AG20443 (cell line): ENCODE measurements at places on chromosomes 6 and 20.

DNA sequence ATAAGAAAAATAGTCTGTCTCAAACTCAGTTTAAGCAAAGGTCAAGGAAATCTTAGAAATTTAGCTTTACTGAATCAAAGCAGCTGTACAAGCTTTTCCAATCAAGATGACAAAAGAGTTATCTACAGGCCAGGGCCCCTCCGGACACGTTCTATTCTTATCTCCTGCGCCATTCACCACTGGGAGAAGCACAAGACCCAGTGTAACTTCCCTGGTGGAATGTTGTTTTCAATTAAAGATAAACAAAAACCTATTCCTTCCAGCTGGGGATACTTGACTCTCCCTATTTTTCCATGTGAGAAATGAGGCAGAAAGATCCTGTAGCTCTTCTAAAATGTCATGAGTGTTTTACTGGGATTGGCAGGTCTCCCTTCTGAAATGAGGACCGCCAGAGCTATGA is 123.3 kb downstream of the TBX18 start:
- no peak for DNase-seq

DNA sequence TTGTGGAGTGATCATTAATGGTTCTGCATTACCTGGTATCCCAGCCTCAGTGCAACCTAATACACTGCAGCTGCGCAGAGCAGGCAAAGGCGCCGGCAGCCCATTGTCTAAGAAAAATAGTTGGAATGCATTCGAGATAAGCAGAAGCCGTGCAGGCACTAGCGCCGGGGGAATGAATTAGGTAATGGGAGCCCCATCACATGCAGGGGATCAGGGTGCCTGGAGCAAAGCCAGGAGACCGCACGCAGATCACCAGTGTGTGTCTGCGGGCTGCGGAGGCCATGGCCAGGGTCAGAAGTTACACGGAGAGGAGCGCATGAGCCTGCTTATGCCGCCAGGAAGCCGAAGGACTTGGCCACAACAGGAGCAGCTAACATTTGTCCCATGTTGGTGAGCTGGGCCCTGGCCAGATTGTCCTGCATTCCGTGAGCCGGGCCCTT is 156.8 kb downstream of the DLL1 start:
- no peak for DNase-seq

- no peak for DNase-seq
These were observed 812 bp upstream of the SMIM13 start for GRCh38 chr6:11092668-11093375.

GRCh38 chr6:167804281-167805013 is 22.3 kb upstream of the AFDN start:
- DNase-seq, result no peak

DNA sequence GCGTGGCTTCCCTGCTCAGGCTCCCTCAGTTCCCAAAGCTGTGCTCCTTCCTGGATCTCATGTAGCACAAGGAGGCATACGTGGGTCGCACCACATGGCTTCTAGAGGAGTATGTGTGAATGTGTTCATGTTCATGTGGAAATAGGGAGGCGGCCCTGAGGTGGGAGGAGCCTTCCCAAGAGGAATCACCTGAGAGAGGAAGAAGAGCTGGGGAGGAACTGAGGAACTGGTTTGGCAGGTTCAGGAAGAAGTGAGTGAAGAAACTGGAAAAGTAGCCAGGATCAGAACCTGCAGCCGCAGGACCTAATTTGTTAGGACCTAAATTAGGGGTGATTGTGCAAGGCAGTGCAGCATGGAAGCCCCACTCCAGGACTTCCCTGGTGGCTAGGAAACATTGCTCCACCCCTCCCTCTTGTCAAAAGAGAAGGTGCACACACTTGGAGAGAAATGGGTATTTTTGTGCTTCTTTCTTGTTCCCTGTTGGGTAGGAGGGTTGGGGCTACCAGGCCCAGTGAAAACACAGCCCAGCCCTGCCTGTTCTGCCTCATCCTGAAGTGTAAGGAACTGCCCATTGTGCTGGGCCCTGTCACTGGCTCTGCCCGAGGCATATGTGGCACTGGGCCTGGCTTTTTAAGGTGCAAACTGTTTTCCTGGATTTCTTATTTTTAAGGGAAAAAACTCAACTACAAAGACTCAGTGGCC is 20.7 kb downstream of the SYNJ2 start:
- DNase-seq, result no peak

GRCh38 chr20:50266293-50267040 is 75.8 kb downstream of the CEBPB start:
- DNase-seq, result no peak

- no peak for DNase-seq
These were observed 57.6 kb downstream of the GOPC start for GRCh38 chr6:117544716-117545115.

DNA sequence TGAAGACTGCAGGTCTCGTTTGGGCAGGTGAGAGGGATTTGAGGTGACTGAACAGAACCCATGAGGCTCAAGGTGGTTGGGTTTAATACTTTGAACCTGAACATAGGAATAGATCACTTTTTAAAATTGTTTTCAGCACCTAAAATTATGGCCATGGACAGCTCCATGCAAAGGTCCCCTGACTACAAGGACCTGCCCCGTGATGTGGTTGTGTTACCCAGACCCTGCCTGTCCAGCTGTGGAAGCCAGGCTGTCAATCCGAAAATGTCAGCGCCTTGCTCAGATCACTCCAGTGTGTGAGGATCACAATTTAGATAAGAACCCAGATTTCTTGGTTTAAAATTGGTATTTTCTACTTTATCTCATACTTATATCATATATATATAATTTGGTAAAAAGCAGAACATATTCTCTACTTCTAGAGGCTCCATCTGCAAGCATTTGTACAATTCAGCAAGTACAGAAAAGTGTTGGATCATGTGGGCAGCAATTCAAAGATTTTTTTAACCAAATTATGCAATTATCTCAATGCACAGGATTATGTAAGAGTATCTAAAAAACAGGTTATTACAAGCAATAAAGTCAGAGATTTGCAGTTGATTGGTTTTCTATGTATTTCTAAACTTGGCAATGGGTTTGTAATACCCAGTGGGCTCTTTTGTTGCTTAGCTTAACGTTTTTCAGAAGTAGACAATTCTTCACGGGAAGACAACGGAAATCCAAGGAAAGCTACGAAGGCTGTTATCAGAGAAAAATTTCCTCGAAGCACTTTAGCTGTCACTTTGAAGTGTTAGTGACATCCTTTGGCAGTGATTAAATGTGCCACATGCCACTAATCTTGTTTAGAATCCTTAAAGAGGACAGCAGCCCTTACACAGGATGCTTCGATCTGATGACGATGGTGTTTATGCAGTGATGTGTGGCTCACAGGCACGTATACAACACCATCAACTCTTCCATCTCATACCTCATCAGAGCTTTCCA is 24.1 kb upstream of the RPS6KA2 start:
- DNase-seq, result no peak

GRCh38 chr20:47276851-47277534 is 79.5 kb downstream of the ZMYND8 start:
- DNase-seq, result peak; percentile 52

DNA sequence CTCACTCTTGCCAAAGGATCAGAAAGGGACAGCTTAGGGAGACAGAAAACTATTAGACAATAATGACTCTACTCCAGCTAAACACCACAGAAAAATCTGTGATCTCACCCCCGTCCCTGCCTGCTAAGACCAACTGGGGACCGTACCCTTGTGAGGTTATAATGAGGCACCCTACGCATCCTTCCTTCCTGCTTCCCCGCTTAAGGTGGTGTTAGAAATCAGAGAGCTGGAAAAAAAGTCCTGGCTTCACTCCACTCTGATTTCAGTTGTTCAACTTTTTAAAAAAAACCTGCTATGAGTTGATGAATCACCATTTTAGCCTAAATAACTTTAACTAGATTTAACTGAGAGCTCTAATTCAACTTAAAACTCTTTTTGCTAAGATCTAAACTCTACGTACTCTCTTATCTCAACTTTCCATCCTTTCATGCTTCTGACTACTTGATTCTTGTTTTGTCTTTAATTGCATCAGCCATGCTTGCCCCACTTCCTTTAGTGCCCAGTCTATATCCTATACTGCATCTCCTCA is 35.8 kb upstream of the TMEM14A start:
- no peak for DNase-seq
